ENCODE measurements at places on chromosomes 7 and 10. TPM values are rescaled to one million over a fixed set of nuclear protein-coding genes. Genes with fewer than 3 reads are reported as not detected.

The CALCR gene
- not detected for total RNA-seq

The METTL27 gene
- total RNA-seq, result 5.0 TPM

The OR2A7 gene
- not detected for total RNA-seq

The INA gene
- total RNA-seq, result 0.30 TPM

The CTAGE6 gene
- total RNA-seq, result 1.3 TPM

The PIP gene
- not detected for total RNA-seq

The LIPK gene
- total RNA-seq, result not detected

The ANKRD30A gene
- not detected for total RNA-seq

The GATAD1 gene
- total RNA-seq, result 29.2 TPM

The ATAD1 gene
- total RNA-seq, result 47.8 TPM

The PCDH15 gene
- total RNA-seq, result under 0.01 TPM

The CALML5 gene
- total RNA-seq, result not detected

The GUSB gene
- total RNA-seq, result 17.8 TPM

The UFSP1 gene
- 8.6 TPM for total RNA-seq

The MMRN2 gene
- total RNA-seq, result 2.4 TPM

The FGFBP3 gene
- total RNA-seq, result 0.59 TPM

The SLC18A3 gene
- not detected for total RNA-seq

The PARP12 gene
- total RNA-seq, result 17.3 TPM

The VKORC1L1 gene
- 34.2 TPM for total RNA-seq

The OR6B1 gene
- total RNA-seq, result not detected

Measured in smooth muscle cell of the umbilical artery (primary cell).